Occipital lobe (tissue), 3 donors: ENCODE measurements at places on chromosomes 4 and X. TPM values are rescaled to one million over a fixed set of nuclear protein-coding genes. Genes with fewer than 3 reads are reported as not detected.

Gene RAB39B
- 28.2 TPM for total RNA-seq

Gene GC
- total RNA-seq, result 0.31 TPM

Gene SEPTIN11
- 244 TPM for total RNA-seq

Gene SSX4
- total RNA-seq, result not detected

Gene STOX2
- 42.3 TPM for total RNA-seq
